ENCODE measurements at places on chromosomes 11 and 22. TPM values are rescaled to one million over a fixed set of nuclear protein-coding genes. Genes with fewer than 3 reads are reported as not detected.

DNA sequence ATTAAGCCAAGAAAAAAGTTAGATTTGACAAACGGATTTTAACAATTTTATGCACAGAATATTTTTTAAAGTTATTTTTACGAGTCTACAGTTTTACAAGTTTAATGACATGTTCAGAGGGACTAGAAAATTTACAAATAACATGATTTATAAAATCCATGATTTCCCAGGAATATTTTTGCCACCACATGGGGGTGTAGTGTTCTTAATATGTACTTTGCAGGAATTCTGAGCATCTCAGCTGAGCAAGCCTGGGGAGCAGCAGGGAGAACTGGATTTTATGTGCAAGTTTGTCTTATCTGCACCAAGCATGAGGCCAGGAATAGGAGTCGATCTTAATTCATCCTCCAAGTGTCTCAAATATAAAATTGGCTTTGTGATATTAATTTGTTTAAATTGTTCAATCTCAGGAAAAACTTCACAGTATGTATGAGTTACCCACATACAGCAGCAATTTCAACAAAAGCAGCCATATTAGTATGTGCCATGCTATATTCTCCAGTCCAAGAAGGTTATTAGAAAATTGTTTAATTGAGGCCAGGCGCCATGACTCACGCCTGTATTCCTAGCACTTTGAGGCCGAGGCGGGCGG is 826.3 kb downstream of the DLG2 start:
- DNase-seq = no peak

- DNase-seq = no peak
Observed at GRCh38 chr11:121467965-121468364, 15.2 kb upstream of the SORL1-AS1 start.

GRCh38 chr11:8222820-8223512 is 40.7 kb downstream of the LMO1 start:
- DNase-seq = peak; percentile 19

- no peak for DNase-seq
Observed at GRCh38 chr11:14506532-14506931, 6.9 kb upstream of the COPB1 start.

DNA sequence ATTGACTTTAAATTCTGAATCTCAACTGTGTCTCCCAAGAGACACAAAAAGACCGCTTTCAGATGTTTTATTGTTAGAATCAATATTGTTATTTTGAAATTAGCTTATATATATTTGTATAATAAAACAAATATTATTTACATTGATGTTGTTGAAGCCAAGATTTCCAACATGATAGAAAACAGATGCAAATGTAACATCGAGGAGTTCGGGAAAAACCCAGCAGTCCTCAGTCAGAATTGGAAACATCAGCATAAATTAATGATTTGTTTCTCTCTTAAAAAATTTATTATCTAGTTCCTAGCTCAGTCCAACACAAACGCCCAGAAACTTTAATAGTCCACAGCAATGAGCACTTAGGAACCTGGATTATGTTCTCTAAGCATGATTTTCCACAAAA is 1330.4 kb downstream of the TBC1D22A start:
- no peak for DNase-seq

GRCh38 chr11:94036096-94036495 is 14.9 kb downstream of the HEPHL1 start:
- no peak for DNase-seq

DNA sequence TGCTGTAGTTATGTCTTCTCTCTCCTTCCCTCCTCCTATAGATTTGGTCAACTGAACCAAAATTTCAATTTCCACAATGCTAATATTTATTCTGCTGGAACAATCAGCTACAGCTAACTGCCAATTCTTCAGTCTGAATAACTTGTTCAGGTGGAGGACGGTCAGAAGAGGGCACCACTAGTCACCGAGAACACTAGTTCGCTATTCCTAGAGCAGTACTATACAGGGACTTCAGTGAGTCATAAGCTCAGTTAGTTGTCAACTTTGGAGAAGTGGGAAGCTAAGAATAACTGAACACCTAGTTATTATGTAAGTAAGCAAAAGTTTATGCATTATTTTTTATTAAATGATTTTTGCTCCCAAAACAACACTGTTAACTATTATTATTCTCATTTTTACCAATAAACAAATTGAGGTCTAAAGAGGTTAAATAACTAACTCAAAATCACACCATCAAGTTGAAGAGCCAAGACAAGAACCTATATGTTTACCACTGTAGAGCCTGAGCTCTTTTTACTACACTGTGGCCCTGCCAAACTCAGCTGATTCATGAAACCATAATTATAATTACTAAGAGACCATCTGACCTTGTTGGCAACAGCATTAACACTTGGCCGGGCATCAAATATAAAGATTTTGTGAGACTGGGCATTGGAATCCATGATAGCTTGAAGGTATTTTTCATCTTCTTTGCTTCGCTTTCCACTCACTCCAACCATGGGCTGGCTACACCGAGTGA is 59.0 kb downstream of the CEP57 start:
- peak; percentile 29 for DNase-seq

The MISFA gene
- total RNA-seq = 3.3 TPM

The SLC6A5 gene
- total RNA-seq = not detected

The IL17REL gene
- total RNA-seq = 0.09 TPM

The FDXACB1 gene
- total RNA-seq = 2.4 TPM

The CHRNA10 gene
- total RNA-seq = 1.7 TPM

The KCNJ5 gene
- total RNA-seq = 12.9 TPM

The SEC14L6 gene
- total RNA-seq = 14.8 TPM

The MUC15 gene
- total RNA-seq = 22.6 TPM

The CRYBB2 gene
- total RNA-seq = not detected

The APOL5 gene
- total RNA-seq = not detected
